ENCODE measurements at places on chromosomes 4 and X.

DNA sequence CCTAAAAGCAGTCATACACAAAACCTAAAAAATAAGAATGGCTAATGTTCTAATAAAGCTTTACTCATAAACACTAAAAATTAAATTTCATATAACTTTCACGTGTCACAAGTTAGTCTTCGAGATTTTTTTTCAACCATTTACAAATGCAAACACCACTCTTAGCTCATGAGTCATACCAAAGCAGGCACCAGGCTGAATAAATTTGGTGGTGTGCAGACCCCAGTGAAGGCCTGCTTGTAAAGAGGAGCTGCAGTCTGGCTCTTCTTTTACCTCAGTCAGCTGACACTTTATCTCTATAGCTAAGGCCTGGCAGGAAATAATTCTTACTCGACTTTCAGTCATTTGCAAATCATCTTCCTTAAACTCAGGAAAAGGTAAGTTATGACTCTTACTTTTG, 37.4 kb downstream of the CLOCK start:
- no peak for DNase-seq

DNA sequence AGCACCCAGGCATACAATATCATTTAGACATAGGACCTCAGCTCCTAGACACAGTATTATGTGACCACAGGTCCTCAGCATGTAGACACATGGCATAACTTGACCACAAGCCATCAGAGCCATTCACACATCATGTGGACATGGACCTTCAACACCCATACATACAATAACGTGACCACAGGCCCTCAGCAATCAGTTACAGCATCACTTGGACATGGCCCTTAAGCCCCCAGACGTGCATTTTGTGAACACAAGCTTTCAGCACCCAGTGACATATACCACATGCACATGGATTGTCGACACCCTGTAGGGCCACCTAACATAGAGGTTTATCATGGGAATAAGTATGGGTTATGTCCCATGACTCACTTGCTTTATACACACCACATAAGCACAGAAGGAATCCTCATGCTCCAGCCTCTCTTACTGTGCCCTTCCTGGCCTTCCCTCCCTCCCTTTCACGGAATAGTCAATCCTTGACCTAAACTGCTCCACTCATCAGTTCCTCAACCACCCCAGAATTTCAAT, 1.9 kb downstream of the TSPYL2 start:
- DNase-seq, result no peak

DNA sequence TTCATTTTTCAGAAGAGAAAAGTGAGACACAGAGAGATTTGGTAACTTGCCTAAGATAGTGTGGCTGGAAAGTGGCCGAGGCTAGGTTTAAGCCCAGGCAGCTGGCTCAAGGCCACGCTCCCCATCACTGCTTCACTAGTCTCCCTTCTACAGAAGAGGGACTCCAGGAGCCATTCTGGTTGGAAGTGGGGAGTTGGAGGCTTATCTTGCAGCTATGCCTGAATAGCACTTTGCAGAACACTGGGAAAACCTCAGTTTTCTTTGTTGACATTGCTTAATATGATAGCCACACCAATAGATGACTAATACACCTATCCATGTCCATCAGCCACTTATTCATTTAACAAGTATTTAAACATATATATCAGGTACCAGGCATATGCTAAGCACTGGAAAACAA, 18.5 kb downstream of the LRRC66 start:
- no peak for DNase-seq

DNA sequence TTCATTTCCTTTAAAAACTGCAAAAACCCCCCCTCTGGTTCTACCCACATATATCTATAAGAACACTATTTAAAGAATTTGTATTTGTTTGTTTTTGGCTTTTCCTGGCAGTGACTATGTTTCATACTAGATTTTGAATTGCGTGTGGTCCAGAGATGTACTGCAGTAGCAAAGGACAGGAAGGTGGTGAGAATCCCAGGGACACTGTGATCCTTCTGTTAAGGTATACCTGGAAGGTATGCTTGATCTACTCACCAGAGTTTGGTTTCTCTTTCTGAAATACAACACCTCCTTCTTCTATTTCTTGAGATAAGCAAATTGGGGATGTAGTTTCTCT, 129.6 kb upstream of the RASGEF1B start:
- DNase-seq, result no peak

DNA sequence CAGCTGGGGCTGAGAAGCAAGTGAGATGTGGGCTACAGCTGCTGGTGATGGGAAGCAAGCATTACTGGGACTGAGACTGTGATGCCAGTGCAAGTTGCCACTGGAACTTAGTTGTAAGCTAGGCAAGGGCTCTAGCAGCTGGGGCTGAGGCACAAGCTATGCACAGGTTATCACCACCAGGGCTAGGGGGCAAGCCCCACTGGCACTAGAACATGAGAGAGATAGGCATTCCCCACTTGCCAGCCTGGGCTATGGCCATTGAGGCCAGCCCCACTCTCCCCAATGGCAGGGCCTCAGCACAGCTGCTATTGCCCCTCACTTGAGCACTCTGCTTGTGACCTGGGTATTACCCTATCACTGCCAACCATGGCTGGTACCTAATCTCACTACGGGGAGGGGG, 130.8 kb upstream of the SMIM31 start:
- no peak for DNase-seq

GRCh38 chrX:136755411-136755810, 25.3 kb downstream of the ARHGEF6 start:
- DNase-seq, result no peak

- DNase-seq, result no peak
Measured at GRCh38 chr4:140557831-140558435, 10.8 kb downstream of the UCP1 start.

- no peak for DNase-seq
Measured at GRCh38 chr4:14267373-14268060, 640.0 kb upstream of the BOD1L1 start.

GRCh38 chr4:85482010-85482738, 7.2 kb downstream of the ARHGAP24 start:
- no peak for DNase-seq

DNA sequence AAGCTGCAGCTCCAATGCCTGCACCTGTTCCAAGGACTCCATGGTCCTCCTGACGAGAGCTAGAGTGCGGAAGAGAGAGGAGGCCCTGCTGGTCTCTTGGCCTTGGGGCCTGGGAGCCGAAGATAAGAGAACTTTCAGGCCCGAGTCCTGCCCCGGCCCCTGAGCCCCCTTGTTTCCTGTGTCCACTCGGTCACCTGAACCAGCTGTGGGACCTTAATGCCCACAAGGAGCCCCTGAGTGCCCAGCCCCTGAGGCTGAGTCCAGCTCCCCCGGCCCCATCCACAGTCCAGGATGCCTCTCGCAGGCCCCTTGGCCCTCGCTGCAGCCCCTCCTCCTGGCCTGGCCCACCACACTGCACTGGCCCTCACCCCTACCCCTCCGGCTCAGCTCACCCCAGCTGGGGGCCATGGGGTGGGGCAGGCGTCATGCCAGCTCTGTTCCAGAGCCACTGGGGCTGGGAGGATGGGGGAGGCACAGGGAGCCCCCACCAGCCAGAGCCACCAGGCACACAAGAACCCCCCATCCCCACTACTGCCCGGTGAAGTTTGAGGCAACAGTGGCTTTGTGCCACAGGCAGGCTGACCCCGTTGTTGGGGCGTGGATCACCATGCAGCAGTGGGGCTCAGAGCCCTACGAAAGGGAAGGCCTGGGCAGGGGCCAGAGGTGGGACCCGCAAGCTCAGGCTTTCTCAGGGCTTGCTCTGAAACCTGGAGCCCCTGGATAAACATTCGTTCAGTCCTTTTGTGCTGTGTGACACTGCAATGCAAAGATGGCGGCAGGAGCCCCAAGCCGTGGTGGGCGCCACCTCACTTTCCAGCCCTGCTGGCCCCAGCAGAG, 14.1 kb downstream of the NAT8L start:
- no peak for DNase-seq

DNA sequence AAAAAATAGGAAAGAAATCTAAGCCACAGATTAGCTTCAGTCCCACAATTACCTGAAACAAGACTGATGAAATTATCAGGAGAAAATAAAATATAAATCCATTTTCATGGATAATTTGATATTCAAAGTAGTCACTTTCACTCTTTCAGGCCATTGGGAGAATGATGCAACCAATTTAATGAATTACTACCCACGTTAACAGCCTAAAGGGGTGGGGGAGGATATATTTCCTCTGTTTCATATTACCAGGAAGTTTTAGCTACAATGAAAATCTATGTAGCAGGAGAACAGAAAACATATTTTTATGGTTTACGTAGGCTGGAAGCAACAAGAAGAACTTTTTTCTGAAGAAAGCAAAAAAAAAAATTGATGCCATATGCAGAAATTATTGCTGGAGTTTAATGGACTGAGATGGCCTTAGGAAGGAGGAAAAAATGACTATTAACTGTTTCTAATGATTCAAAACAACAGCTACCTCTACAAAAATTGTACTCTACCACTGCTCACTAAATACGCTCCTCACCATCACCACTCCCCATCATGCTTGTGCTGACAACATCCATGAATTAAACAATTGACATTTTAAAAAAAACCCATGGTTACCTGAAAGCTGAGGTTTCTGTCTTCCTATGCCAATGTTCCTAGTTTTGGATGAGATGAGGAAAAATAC, 100.9 kb downstream of the CXXC4 start:
- no peak for DNase-seq

GRCh38 chrX:75986976-75987375, 185.9 kb upstream of the PBDC1 start:
- no peak for DNase-seq

- no peak for DNase-seq
Measured at GRCh38 chr4:128461291-128462102, 173.9 kb upstream of the PGRMC2 start.

GRCh38 chrX:139211568-139212182, 318.9 kb upstream of the F9 start:
- DNase-seq, result no peak

- no peak for DNase-seq
Measured at GRCh38 chr4:41307638-41308037, 50.9 kb downstream of the UCHL1 start.

DNA sequence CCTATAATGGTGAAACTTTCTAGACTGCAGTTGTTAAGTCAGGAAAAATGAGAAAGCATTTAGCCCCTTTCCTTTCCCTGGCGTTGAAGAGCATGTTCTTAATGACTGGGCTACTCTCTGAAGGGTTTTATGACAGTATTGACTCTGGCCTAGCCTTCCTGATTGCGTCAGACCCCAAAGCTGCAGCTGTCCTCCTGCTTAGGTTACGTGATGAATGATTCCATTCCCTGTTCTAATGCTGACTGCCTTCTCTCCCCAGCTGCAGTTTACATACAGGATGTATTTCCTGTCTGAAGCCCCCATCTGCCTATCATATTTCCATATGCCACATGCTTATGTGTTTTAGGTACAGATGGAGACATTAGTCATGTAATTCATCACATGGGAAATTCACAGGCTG, 105.8 kb upstream of the EGFL6 start:
- no peak for DNase-seq

DNA sequence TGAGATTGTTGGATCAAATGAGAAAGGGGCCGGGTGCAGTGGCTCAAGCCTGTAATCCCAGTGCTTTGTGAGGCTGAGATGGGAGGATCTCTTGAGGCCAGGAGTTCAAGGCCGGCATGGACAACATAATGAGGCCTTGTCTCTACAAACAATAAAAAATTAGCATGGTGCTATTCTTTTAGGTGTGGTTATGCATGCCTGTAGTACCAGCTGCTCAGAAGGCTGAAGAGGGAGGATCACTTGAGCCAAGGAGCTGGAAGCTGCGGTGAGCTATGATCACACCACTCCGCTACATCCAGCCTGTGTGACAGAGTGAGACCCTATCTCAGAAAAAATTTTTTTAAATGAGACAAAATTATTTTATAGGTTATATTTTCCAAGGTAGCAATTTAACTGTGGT, 49.7 kb upstream of the TMEM150C start:
- DNase-seq, result no peak

DNA sequence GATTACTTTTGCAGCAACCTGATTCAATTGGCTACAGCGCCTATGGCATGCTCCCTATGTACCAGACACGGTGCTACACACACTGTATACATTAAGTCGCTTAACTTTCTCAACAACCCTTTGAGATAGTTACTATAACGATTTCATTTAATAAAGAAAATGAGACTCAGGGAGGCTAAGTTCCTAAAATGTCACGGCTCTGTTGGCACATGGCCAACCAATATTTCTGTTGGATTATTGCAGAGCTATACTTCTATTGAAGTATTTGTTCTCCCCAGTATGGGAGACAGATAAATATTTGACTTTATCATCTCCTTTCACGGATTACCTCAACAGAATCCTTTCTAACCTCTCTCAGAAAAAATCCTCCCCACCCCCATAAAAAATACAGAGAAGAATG, 25.3 kb downstream of the CLNK start:
- no peak for DNase-seq

GRCh38 chr4:10079912-10080588, 36.5 kb downstream of the WDR1 start:
- DNase-seq, result no peak

Data from stimulated activated CD8-positive, alpha-beta memory T cell treated with anti-CD3 and anti-CD28 coated beads, Interleukin-7, amount 100 ng/mL, for 1 hour (primary cell).